ENCODE measurements at places on chromosomes 6 and 20.

DNA sequence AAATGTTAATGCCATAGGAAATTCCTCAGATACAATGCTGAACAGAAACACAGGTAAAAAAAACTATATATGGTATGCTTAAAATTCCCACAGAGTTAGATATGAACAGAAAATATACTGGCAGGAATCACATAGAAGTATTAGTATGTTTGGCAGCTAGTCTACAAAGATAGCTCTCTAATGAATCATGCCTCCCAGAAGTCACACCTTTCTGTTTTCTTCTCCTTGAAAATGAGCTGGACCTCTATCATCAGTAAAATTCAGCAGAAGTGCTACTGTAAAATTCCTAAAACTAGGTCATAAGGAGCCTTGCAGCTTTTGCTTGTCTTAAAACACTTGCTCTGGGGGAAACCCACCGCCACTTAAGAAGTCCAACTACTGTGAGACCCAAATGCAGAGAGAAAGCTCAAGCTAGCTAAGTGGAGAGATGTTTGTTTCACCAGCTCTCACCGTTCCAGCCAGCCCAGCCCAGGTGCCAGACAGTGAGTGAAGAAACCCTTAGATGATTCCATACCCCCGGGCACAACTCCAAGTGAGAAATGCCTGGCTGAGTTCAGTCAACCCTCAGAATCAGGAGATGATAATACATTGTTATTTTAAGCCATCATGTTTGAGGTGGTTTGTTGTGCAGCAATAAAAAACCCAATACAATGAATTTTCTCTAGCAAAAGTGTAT lies 43.0 kb downstream of the TSPYL4 start:
- no peak for DNase-seq

DNA sequence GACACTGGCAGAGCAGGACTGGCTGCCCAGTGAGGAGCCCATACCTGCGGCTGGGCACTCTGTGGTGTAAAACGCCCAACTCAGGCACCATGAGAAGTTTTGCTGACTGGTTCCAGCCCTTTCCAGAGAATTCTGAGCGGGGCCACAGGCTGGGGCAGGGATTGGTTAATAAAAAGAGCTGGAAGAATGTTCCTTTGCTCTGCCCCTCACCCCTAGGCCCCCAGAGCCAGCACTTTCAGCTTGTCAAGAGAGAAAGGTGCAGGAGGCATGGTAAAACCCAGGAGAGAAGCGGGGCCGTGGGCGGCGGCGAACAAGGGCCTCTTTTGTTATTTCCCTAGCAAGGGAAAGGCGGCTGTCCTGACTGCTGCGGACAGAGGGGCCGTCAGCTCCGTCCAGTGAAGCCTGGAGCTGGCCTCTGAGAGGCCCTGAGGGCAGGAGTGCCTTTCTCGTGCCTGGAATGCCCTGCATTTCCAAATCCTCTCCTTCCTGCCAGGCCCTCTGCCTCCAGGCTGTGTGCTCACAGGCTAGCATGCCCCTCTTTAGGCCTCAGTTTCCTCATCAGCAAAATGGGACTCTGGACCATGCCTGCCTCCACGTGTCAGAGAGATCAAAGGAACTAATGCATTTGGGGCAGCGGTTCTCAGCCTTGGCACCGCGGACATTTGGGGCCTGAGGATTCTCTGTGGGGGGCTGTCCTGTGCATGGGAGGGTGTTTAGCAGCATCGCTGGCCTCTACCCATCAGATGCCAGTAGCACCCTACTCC lies 12.9 kb downstream of the SLC13A3 start:
- no peak for DNase-seq

DNA sequence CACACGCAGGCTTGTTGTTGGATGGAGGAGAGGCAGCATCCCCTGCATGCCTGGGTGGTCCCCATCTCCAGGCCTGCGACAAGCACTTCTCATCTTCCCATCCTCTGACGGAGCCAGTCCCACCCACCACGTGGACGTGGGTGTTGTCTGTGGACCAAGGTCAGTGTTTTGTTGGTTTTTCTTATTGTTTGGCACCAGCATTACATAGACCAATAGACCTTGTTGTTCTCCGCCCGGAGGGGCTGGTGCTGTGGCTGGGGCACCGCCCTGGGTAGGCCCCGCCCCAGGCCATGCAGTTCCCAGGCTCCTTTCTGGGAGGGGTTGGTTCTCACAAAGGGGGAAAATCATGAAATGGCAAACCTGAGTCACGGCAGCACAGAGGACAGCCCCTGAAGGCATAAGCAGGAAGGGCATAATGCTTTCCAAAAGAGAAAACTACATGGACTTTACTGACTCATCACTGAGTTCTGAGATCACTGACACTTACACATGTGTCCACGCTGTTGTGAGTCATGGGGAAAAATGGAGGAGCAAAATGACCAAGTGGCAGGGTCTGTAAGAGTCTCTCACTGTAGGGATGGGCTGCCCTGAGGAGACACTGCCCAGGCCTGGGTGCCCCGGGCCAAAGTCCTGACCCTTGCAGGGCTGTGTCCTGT lies 90.8 kb downstream of the THBS2 start:
- DNase-seq, result peak; percentile 13

DNA sequence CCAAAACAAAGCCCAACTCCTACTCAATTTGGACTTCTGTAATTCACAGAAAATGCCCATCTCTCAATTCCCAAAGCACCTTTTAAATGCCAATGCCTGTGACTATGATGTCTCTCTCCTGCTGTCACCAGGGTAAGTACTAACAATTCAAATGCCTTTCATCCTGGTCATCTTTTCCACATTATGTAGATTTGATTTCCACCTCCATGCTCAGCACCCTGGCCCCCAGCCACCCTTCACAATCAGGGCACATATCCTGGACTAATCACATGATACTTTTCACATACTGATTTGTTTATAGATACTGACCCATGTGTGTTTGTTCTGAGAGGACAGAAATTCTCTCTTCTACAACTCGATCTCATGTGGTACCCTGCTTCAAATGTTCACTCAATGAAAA lies 236.3 kb downstream of the PTPRK start:
- no peak for DNase-seq

DNA sequence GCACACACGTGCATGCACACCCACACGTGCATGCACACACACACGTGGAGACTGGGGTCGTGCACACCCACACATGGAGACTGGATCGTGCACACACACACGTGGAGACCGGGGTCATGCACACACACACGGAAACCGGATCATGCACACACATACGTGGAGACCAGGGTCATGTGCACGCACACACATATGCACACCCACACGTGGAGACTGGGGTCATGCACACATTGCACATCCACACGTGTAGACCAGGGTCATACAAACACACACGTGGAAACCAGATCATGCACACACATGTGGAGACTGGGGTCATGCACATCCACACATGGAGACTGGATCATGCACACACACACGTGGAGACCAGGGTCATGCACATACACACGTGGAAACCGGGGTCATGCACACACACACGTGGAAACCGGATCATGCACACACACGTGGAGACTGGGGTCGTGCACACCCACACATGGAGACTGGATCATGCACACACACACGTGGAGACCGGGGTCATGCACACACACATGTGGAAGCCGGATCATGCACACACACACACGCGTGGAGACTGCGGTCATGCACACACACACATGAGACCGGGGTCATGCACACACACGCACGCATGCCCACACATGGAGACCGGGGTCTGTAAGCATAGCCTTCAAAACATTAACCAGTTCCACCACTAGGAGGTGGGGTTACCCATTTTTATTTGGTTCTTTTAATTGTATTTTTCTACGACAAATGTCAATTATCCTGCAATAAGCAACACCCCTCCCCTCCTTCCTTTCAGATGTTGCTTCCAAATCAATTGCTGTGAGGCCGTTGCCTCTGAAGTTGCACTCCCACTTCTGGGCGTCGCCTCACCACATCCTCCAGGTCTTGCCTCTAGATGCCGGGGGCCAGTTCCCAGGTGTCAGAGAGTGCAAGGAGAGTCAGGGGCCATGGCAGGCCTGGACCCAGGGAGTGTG lies 95.8 kb downstream of the TMEM242 start:
- no peak for DNase-seq

DNA sequence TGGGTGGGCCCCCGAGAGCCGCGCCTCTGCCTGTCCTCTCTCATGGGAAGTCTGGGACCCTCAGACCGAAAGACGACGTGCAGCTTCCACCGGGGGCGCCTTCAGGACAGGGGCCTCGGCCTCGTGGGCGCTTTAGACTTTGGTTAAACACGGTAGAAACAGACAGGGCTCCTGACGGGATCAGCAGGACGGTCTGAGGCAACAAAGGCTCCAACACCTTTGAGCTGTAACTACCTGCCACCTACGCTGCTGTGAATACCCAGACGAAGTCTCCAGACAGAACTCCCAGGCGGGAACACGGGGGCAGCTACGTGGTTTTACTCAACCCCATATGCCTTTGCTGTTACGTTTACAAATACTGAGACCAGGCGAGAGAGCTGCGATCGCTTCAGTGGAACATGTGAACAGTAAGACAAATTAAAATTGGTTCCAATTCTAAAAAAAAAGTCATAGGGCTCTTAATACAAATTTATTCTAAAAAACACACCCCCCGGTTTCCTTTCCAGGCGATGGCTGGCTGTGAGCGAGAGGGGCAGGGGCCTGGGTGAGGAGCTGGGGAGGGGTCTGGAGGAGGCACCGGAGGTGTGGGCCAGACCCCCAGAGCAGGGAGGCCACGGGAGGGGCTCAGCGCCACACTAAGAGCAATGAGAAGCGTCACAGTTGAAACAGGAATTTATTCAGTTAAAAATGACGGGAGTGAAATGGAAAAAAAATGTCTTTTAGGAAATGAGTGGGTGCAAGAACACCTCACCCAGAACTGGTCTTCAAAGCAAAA lies 453.2 kb downstream of the QKI start:
- no peak for DNase-seq

DNA sequence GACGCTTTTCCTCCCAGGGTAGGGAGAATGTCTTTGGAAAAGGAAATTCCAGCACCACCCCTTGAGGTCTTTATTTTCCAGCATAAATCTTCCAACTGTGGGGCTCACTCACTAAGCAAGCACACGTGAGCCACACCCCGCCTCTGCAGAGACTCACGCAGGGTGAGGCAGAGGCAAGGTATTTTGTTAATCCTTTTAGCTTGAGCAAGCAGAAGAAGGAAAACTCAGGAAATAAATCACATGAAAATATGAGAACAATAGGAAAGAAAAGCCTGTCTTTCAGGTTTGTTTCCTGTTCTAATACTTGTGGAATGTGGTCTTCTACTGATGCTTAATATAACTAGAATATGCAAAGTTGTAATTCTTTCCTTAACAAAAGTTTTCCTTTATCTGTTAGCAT lies 4.1 kb upstream of the PHACTR2 start:
- no peak for DNase-seq

Data from inflammatory macrophage treated with lipopolysaccharide for 1 hour (primary cell).